ENCODE measurements at places on chromosomes 13 and 19.
A peak's percentile ranks its signal among the peaks of the same experiment; 100 is the strongest.

- DNase-seq: no peak
These were observed 7.7 kb downstream of the PEAK3 start for GRCh38 chr19:2274185-2274711.

DNA sequence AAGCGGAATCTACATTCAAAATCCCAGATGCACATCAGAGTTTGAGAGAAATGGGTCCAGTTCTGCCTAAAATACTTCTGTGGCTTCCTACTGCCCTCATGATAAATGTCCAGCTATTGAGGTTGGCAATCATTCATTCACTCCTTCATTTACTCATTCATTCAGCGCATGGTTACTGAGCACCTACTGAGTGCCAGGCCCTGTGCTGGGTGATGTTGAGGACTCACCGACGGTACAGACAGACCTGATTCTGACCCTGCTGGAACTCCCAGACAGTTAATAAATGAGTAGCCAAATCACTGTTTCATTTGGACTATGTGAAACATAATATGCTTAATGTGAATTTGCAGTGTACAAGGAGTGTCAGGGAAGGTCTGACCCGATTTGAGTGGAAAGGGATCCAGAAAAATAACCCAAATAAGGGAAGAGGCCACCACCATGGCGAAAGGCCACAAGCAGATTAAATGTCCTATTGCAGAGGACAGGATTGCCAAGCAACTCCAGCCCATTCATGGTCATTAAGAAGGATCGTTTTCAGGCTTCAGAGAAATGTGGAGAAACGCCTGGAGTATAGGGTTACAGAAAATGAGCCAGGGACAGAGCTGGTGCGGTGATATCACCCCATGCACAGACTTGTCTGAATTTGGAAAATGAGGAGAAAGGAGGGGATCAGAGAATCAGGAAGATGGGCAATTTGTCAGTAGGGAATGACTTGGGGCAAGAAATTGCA is 20.5 kb downstream of the DYRK1B start:
- no peak for DNase-seq

DNA sequence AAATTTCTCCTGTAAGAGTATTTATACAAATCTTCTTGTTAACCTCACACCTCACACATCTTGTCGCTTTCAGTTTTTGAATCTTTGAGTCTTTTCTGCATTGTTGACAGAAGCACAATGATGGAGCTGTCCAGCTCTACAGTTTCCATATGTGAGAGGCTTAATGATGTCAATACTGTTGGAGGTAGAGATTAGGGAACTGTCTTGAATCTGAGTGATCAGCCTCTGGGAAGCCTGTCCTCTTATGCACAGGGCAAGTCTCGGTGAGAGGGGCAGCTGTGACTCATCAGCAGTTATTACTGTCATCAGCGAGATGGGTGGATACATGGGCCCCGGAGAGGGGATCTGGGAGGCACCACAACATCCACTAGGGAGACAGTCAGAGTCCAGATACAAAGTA is 4.6 kb upstream of the ITGBL1 start:
- DNase-seq: no peak

DNA sequence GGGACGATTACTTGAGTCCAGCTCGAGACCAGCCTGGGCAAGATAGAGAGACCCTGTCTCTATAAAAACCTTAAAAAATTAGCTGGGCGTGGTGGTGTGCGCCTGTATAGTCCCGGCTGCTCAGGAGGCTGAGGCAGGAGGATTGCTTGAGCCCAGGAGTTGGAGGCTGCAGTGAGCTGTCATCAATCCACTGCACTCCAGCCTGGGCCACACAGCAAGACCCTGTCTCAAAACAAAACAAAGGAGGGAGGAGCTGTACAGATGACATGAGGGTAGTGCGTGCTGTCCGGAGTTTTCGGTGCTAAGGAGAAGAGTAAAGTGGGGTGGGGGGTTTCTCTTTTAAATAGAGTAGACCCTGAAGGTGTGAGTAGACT is 22.6 kb downstream of the HDGFL2 start:
- no peak for DNase-seq

- no peak for DNase-seq
These were observed 1.1 kb downstream of the HSPB6 start for GRCh38 chr19:35755550-35756376.

- DNase-seq: no peak
These were observed 705.7 kb downstream of the SLITRK5 start for GRCh38 chr13:88376760-88377388.

DNA sequence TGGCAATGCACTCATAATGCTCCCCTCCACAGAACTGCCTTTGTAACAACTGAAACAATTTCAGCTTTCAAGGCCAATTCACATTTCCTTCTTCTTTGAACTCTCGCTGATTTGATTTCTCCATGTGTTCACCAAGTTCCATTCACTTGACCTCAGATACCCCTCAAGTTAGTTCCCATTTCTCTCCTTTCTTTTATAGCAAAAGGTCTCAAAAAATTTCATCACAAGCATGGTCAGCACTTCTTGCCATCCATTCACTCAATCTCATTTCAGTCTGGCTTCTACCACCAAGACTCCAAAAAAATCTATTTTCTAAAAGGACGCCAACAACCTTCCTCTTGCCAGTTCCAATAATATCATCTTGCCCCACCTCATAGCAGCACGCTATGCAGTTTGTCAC is 135.7 kb downstream of the DIAPH3 start:
- DNase-seq: no peak

DNA sequence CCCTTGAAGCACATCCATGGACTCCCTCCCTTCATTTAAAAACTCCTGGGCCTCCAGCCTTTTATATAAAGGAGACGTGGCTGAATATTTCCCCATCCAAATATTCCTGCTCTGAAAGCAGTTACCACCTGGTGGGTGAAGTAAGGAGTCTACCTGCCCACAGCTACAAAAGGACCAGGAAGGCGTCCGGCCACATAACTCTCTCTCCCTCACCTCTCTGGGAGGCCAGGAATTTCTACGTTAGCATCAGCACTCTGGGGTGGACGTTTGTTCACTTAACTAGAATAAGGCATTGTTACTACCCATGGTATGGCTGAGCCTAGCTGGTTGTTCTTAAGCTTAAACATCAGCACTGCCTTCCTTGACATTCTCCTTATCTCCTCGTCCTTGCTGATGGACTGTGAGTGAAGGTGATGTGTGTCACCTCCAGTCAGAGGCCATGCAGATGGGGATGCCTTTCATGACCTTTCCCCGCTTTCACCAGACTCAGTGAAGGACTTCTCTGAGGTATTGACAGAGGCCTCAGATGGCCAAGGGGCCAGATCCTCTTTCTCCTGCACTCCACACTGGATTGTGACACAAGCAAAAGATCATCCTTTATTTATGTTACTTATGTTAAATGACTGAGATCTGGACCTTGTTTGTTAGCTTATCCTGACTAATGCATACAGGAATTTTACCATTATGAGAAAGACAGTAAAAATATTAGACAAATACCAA is 22.2 kb upstream of the KPNA3 start:
- no peak for DNase-seq

- no peak for DNase-seq
These were observed 2.2 kb downstream of the CAPS start for GRCh38 chr19:5916181-5916708.

DNA sequence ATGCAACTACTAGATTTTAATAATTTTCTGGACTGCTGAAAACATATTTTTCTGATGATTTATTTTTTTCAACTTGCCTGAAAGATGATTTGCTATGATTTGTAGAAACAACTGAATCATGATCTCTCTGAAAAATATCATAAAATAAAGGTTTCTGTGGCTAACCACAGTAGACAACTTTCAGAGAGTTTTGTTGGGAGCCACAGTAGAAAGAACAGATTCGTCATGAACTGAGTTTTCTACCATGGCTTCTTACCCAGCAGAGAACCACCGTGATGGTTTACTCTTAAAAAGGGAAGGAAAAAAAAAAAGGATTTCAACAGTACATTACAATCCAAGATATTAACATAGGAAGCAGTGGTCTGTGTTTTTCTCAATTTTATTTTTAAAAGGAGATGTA is 18.0 kb downstream of the ZAR1L start:
- no peak for DNase-seq

GRCh38 chr19:33296488-33296971 is 5.8 kb downstream of the CEBPA start:
- DNase-seq: no peak

GRCh38 chr19:18450931-18451836 is 13.3 kb upstream of the ISYNA1 start:
- peak; percentile 84 for DNase-seq

GRCh38 chr13:46476174-46476573 is 76.8 kb upstream of the LRCH1 start:
- DNase-seq: no peak

Data from activated CD8-positive, alpha-beta memory T cell treated with anti-CD3 and anti-CD28 coated beads for 1 hour (primary cell).